ENCODE measurements at places on chromosomes 4 and X.
A peak's percentile ranks its signal among the peaks of the same experiment; 100 is the strongest.

- DNase-seq = no peak
Measured at GRCh38 chr4:36072529-36072928, 171.8 kb downstream of the ARAP2 start.

DNA sequence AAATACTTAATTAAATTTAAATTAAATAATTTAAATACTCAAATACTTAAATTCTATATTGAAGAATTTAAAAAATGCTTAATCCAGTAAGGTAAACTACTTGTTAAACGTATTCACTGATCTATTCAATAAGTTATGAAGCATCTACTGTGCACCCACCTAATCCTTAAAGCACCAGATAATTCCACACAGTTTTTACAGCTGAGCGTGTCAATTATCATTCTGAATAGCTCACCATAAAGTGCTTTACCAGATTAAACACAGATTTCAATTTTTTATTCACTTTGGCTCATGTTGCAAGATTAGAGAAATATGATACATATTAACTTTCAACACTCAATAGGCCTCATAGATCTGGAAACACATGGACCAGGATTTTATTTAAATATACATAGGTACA lies 79.2 kb upstream of the DDIT4L start:
- DNase-seq = no peak

GRCh38 chrX:116317409-116317808 lies 119.0 kb upstream of the SLC6A14 start:
- peak; percentile 0 for DNase-seq

- DNase-seq = no peak
Measured at GRCh38 chrX:47191331-47191730, 2.3 kb upstream of the UBA1 start.

- DNase-seq = no peak
Measured at GRCh38 chr4:2832981-2833670, 10.5 kb upstream of the ADD1 start.

All from astrocyte of the cerebellum (primary cell).